Hypothalamus (tissue), 51 donors: ENCODE measurements at places on chromosomes 5 and 9.

DNA sequence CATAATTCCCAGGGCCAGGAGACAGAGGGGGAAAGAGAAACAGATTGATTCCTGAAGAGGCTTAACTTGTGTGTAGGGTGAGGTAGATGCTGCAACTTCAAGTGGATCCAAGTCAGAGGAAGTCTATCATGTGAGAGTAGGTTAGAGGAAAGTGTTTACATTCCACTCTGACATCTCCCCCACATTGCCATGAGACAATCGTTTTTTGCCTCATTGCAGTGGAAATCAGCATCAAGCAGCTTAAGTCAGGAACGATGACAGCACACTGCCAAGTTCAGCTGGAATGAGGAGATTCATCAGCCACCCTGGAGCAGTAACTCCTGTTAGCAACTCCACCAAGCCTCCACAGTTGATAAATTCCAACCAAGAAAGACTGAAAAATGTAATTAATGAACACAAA, 689.7 kb upstream of the MEF2C start:
- DNase-seq, result no peak

GRCh38 chr5:77418601-77419581, 73.2 kb downstream of the WDR41 start:
- DNase-seq, result no peak

GRCh38 chr5:135955525-135955924, 742 bp upstream of the LECT2 start:
- DNase-seq, result no peak

DNA sequence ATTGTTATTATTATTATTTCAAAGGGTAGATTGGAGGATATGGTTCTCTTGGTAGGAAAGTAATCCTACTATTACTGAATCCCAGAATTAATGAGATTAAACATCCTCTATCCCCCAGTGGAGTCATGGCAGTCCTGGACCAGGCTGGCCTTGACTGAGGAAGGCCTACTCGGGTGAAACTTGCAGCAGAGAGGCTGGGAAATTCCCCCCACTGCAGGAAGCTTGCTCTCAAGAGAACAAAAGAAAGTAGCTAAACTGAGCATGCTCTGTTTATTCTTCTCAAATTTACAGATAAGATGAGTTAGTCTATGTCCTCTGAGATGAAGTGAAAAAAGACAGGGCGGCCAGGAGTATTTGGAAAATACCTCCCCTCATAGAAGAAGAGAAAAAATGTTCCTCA, 233.9 kb upstream of the RPS23 start:
- DNase-seq, result no peak

DNA sequence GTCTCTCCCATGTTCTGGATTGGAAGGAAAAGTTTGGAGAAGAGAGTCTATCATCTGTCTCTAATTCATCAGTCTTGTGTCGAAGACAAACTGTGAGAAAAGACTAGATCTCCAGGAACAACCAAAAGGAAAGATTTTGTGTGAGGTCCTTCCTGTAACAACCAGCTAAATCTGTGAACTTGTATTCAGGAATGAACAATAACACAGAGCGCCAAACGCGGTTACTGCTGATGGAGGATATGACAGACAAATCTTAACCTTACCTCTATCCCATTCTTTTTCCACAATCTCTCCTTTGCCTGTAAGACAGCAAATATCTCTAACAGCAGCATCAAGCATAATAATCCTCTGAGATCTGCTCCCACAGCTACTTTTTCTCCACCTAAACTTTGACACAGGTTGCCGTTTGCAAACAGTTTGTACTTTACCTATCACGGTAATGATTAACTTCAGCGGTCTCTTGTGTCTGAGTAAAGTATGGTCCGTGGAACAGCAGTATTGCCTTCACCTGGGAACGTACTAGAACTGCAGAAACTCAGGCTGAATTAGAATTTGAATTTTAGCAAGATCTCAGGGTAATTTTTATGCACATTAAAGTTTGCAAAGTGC, 387.6 kb downstream of the ELAVL2 start:
- no peak for DNase-seq

GRCh38 chr5:23234197-23234596, 273.2 kb upstream of the PRDM9 start:
- no peak for DNase-seq

DNA sequence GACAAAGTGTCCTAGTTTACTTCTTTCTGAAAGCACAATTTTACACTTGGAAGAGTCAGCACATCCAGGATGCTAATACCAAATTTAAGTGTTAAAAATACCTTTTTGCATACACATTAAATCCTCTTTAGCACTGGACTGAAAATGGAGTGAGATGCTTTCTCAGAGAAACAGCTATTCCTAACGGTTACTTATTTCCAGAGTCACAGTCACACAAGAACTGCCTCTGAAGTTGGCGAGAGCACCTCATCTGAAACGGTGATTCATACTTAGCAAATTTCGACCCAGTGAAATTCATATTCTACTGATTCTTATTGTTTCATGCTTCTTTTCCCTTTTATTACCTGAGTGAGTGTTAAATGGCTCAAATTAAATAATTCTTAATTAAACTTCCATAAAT, 12.2 kb downstream of the CDH18 start:
- DNase-seq, result no peak

DNA sequence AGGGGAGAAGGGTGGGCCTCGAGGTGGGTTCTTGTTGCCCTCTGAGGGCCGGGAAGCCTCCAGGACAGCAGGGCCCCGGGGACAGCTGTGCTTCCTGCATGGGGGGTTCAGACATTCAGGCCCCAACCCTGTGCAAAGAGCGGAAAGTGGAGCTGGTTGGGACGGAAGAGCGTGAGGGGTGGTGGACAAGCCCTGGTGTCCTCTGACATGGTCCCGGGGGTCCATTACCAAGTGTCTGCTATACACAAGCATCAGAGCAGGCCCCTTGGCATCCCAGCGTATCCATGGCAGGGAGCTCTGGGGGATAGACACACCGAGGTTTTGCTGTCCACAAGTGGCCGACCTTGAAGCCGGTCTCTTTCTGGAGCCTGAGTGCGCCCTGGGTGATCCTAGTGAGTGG, 9.3 kb downstream of the PLPP7 start:
- no peak for DNase-seq

DNA sequence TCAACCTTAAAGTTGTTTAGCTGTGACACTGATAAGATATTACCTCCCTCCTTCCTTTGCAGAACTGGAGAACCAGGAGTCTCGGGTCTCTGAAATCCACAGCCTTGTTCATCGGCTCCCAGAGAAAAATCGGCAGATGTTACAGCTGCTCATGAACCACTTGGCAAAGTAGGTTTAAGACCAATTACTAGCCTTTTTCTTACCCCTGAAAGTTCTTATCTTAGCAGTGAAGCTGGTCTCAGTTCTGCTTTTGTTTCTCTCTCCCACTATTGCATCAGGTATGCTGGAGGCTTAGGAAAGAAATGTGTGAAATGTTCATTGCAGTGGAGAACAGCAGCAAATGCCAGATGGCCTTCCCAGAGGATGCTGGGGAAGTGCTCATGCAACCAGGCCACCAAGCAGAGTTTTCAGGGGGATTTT, 287.4 kb downstream of the ARHGAP26 start:
- no peak for DNase-seq

- DNase-seq, result no peak
These were observed 69.4 kb upstream of the ADAMTSL1 start for GRCh38 chr9:18404434-18405029.

- no peak for DNase-seq
These were observed 204.5 kb downstream of the BRINP1 start for GRCh38 chr9:119164716-119165115.

GRCh38 chr5:53191548-53192165, 82.1 kb upstream of the MOCS2 start:
- DNase-seq, result no peak

DNA sequence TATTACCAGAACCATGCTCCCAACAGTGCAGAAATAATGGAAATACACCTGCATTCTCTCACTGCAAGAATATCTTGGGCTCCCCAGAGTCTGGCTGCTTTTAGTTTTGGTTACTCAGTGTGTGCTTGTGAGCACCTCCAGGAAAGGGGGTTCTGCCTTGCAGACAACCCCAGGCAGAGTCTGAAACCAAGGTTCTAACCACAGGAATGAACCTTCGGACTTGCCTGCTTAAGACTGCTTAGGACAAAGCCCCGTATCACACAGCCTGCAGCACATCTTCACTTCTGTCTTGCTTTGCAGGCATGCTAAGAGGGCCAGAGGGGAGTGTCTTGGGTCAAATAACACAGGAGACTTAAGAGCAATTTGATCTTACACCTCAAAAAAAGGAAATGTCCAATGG, 94.8 kb upstream of the SPATA31C2 start:
- DNase-seq, result no peak

DNA sequence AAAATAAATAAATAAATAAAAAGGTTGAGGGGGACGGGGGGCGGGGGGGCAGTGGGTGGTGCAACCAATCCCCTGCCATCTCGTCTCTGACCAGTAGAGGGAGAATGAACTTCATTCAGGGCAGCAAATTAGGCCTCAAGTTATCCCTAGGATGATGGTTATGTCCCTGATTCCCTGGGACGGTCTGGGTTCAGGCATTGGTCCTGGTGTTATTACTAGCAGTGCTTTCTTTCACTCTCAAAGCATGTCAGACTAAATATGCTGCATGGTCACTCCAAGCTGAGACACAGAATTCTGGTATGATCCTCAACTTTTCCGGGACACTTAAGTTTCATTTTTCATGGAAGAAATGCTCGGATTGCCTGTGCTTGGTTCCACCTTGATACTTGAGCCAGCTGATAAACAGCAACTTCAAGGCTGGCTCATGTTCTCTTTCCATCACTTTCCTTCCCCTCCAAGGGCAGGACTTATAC, 59.4 kb downstream of the DAP start:
- no peak for DNase-seq

DNA sequence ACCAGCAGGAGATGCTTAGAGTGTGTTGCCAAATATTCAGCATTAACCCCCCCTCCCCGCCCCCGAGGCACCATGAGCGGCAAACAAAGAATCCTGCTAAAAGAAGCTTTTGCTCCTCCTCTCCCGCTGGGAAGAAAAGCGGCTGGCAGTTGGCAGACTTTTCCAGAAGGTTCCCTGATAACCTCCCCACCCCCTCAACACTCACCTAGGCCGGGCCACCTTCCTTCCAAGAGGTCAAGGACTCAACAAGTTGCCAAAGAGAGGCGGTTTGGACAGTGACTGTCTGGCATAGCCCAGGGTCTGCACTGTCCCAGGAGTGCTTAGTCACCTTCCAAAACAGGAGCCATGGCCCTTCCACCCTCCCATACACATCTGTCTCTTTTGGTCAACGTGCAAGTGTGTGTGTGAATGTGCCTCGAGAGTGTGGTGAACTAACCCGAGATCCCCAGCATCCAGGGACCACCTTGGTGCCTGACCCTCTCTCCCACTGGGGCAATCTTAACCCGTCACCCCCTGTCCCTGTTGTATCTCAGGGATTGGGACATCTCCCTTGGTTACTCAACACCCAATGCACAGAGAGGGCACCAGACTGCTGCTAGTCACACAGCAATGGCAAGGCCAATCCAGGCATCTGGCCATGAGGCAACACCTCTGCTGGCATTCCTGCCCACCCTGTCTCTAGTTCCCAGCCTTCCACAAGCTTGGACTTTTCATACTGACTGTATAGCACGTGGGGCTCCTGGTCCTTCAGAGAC, 18.9 kb downstream of the CAMK2A start:
- no peak for DNase-seq

GRCh38 chr5:10337986-10338385, 15.5 kb upstream of the MARCHF6 start:
- DNase-seq, result no peak

DNA sequence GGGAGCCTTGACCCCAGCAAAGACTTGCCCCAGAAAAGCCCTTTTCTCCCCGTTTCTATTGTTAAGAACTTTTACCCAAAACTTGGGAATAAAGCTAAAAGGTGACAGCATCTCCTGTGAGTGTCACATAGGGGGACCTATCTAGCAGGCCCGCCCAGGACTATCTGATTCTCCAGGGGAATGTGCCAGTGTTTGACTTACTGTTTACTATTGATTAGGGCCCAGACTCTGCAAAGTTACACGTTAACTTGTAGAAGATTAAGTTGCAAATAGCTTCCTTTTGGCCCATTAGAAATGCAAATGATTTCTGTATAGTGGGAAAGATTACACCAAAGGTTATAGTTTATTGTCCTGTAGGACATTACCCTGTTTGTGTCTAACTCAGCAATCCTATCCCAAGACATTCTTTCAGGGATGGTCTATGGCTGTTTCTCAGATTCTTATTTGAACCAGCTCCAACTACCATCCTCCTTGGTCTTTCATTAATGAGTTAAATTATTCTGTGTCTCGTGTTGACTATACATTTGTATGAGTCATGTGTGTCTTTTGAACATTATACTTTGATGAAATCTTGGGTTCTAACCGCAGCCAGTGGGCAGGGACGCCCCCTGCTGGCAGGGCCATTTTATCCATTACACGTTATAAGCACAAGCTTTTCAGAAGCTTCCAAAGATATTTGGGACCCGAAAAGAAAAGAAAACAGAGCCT, 60.7 kb downstream of the HRH2 start:
- DNase-seq, result peak; percentile 4

- no peak for DNase-seq
These were observed 300.5 kb downstream of the SLCO4C1 start for GRCh38 chr5:101995585-101995984.

DNA sequence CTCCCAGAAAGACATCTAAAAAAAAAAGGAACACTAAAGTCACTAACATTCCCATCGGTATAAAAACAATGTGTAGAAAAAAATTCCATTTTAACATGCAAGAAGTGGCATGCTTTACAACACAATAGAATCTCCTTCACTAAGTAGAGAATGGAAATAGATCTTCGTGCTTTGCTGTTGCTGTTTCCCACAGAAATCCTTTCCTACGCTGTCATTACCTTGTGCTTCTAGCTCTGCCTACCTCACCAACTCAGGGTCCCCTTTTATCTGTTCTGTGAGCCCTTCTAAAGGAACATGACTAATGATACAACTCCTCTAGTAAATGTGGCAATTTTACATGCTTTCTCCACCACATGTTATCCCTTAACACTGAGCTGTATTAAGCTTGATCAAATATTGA, 202.9 kb downstream of the MCTP1 start:
- DNase-seq, result no peak

DNA sequence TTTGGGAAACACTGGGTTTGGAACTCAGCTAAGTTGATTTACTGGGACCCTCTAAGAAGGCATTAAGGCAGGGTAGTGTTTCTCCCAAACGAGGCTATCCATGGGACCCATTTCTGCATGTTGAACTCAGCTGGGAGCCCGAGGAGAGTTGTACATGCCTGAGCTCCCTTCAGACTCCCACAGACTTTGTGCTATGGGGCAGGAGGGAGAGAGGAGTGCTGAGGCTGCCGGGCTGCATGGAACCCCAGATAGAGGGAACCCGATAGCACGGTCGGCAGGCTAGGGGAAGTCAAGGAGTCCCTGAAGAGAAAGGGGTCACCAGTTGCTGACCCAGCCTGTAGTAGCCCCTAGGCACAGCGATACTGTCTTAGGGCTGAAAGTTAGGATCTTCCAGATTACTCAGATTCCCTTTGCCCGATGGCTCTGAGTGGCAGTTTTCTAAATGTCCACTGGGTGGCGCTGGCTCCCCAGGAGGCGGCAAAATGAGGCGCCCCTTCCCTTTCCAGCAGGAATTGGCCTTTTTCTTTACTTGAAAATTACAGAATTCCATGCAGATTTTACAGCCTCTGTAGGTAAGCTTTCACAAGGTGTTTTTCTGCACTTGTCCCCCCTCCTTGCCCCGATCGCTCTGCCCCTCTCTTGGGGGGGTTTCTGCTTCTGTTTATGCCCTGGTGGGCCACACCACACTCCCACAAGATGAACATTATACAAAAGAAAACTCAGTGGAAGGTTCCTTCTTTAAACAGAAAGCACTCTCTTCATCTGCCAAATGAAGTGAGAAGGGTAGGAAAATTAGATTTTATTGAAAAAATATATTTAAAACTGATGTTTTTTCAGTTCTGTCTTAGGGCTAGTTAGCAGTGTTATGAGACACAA, 17.8 kb downstream of the NANS start:
- peak; percentile 26 for DNase-seq

GRCh38 chr5:143024228-143024920, 254.2 kb downstream of the ARHGAP26 start:
- DNase-seq, result no peak
